ENCODE measurements at places on chromosomes 3 and 15.
A peak's percentile ranks its signal among the peaks of the same experiment; 100 is the strongest.

DNA sequence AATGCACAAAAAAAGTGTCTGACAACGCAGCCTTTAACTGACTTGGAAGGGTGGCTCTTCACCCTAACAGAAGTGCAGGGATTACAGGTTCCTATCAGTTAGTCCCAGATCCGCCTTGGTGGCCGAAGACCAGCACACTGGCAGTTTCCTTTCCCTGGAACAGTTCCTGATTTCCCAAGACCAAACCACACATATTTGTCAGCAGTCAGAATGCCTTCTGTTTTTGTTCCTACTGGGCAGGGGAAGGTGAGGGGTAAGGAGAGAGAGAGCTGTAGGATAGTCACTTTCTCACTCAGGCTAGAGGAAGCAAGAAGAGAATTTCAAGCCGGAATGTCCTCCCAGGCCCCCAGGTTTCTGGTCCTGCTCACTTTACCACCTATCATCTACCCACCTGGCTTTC lies 9.2 kb downstream of the CXCR6 start:
- DNase-seq = no peak

DNA sequence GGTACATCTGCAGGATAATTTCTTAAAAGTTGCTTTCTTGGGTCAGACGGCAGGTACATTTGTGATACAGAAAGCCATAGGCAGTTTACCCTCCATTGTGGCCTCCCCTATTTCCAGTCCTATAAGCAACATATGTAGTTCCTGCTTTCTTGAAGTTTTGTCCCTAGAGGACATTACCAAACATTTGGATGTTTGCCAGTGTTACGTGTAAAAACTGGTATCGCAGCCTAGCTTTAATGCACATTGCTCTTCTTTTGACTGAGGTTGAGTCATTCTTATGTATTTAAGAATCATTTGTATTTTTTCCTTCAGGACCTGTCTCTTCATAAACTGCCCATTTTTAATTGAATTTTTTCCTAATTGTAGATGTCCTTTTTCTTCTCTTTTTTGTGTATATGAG lies 114.3 kb downstream of the DIPK2A start:
- DNase-seq = no peak

- no peak for DNase-seq
Observed at GRCh38 chr15:35151782-35152181, 66.7 kb upstream of the NANOGP8 start.

GRCh38 chr3:98977520-98977919 lies 76.0 kb upstream of the DCBLD2 start:
- DNase-seq = no peak

- no peak for DNase-seq
Observed at GRCh38 chr15:81189583-81190283, 6.9 kb upstream of the IL16 start.

- DNase-seq = no peak
Observed at GRCh38 chr3:100246999-100247398, 13.8 kb upstream of the TBC1D23 start.

DNA sequence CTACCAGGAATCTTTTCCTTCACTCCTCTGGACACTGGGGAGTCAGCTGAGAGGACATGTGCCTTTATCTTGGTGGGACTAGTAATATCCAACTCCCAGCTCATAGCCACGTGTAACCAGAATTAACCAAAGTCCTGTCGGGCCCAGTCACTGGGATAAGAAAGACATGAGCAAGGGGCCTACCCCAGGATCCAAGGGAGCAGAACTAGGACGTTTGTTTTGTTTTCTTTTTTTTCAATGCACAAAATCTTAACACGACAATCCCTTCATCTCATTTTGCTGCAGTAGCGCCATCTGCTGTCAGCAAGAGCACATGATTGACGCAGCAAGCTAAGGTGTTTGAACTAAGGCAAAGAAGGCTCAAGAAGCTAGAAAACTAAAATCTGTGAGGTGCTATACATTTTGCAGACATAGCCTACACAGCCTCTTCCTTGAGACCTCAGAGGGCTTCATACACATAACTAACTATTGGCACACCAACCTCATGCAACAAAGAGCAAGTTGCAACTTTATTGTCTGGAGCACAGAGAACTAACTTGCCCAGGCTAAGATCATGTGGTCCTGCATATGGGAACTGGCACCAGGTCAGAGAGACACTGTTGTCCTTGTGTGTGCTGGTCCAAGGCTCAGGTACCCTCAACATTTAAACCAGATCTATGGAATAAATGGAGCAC lies 43.6 kb downstream of the RLBP1 start:
- peak; percentile 55 for DNase-seq

DNA sequence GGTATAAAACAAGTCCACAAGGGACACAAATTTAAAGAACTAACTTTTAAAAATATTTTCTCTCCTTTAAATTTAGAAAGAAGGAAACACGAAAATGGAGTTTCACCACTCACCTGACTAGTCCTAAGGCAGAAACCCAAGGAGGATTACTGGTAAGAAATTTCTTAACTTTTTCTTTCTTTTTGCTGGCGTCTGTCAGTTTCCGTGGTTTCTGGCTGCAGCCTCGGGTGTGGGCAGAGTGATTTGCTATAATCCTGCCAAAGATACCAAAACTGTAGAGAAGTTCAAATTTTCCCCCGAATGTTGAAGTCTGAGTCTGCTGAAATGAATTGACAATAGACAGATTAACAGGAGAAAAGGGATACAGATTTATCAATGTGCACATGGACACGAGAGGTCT lies 843.6 kb upstream of the ALCAM start:
- DNase-seq = no peak

DNA sequence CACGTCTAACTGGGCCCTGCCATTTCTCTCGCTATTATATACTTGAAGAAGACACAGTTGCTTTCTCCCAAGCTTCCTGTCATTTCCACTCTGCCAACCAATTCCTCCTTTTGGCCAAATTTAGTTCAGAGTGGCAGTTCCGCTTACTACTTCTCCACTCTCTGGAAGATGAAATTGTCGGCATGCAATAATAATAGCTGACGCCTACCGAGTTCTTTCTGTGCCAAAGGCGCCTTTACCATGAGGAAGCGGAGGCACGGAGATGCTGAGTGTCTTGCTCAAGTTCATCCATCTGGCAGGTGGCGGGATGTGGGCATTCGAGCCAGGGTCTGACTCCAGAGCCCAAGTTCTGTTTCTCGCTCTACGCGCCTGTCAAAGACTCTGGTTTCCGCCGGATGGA lies 14.6 kb upstream of the NRROS start:
- DNase-seq = no peak

DNA sequence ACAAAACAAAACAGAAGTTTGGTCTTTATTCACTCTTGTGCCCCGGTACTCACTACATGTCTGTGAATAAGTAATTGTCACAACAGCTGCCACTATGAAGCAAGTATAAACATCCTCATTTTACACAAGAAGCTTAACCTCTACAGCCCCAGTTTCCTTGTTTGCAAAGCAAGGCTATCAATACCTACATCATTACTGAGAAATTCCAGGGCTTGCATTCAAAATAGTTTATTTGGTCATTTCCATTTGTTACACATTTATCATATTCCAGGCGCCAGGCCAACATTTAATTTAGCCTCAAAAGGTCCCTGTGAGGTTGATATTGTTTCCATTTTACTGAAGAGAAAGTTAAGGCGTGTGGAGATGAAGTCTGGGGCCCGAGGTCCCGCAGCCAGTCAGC lies 161.4 kb upstream of the LRTM1 start:
- DNase-seq = no peak

DNA sequence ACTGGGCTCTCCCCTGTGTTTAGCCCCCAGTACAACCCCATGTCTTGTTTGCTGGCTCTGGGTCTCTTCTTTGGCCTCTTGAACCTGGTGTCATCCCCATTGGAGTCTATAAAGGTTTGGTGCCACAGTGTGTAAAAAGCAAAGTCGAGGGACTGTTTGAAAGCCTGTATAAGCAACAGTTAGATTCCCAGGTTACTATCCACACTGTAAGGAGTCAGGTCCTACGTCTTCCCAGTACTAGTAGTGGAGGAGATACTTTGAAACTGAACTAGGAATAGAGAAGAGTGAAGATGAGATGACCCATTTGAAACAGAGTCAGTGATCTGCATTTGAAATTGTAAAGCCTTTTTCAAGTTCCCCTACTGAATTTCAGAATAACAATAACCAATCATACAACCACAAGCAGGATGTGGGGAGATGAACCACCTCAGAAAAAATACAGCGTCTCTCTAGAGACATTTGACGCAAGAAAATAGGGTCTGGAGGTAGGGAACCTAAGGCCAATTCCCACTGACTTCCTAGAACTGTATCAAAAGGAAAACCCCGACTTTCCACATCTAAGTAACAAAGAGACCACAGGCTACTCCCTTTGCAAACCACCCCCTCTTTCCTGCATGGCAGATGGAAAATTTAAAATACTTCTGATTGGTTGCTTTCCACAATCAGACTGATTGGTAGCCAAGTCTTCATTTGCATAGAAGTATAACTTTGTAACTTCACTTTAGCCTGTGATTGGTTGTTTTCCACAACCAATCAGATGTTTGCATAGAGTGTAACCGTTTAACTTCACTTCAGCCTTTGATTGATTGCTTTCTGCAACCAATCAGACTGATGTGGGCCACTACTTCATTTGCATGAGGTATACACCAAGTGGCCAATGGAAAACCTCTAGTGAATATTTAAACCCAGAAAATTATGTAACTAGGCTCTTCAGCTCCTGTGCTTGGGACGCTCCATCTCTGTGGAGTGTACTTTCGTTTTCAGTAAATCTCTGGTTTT lies 49.9 kb upstream of the NEDD4 start:
- no peak for DNase-seq

- no peak for DNase-seq
Observed at GRCh38 chr15:34773013-34773412, 18.2 kb upstream of the GJD2 start.

- no peak for DNase-seq
Observed at GRCh38 chr3:150291515-150291914, 116.6 kb upstream of the TSC22D2 start.

- peak; percentile 22 for DNase-seq
Observed at GRCh38 chr3:192857260-192857661, 60.4 kb downstream of the MB21D2 start.

DNA sequence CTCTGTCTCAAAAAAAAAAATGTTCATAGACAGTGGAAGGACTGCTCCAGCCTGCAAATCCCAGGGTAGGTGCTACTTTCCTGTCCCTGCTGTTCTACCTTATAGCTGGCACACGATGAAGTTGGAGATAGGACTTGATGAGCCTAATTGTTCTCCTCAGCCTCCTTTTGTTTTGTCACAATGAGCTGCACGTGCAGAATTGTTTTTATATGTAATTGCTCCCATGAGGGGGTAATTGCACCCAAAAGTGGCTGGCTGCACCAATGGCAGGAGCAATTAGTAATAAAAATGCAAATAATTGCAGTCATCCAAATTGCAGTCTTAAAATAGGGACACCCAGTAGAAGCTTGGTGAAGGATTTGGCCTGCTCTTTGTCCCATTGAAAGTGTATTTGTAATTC lies 63.0 kb upstream of the PFN2 start:
- DNase-seq = no peak

- DNase-seq = no peak
Observed at GRCh38 chr15:60006873-60007272, 2.8 kb downstream of the FOXB1 start.

DNA sequence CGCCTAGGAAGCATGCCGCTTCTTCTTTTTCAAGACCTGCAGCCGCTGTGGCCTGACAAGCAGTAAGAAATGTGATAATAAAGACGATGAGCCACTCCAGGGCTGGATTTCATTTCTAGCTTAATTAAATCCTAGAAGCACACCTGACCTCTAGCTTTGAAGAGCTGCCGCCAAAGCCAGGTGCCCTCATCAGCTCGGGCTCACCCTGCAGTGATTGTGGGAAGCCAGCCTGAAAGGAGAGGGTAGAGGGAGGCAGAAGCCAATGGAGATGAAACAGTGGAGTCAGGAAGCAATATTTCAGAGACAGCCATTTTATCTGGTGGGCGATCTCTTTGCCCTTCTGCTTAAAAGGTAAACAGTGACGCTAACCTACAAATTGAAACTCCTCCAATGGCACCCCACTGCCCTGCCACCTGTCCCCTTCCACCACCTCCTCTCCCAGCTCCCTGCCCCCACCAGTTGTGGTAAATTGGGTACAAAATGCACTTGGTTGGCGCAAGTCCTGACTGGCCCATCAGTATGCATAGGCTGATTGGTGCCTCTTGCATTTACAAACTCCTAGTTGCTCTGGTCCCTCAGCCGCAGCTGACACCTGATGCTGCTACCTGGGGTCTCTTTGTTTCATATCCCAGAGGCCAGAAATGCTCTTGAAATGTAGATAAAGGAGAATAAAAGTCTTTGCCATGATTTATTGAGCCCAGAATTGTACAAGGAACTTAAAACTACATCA lies 385.3 kb downstream of the PDCD6IP start:
- no peak for DNase-seq

- DNase-seq = no peak
Observed at GRCh38 chr15:75731248-75732151, 18.9 kb upstream of the CSPG4 start.

DNA sequence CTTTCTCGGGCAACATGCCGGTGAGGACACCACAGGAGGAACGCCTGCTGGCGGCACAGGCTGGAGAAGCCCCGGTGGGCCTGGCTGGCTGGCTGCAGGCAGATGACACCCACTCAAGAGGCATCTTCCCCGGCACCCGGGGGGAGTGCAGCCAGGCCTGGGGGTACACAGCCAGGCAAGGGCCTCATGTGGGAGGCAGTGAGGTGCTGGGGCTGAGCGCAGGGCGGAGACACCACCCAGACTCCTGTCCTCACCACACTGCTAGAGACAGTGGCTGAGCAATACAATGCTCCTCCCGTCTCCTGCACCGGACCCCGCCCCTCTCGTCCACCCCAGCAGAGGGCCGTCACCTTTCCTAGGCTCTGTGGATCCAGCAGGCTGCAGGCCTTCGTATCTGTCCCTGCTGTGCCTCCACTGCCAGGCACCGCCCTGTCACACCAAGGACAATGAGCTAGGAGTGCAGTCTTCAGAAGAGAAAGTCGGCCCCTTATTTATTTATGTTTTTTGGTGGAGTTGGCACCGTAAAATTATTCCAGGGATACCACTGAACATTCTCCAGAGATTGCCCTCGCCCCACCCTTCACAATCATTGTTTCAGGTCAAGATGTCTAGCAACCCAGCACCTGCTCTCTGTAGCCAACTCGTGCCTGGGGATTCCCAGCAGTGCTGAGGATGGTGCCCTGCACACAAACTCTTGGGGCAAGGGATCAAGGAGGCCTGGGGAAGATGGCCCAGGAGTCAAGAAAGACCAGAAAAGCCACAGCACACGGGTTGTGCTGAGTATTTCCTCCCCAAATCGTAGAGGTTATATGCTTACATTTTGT lies 129.1 kb downstream of the ATP10A start:
- DNase-seq = no peak

- DNase-seq = no peak
Observed at GRCh38 chr3:195185583-195185982, 85.4 kb downstream of the XXYLT1 start.
